ENCODE measurements at places on chromosomes 1 and 21.
A peak's percentile ranks its signal among the peaks of the same experiment; 100 is the strongest.

GRCh38 chr21:29078869-29079767 is 5.7 kb upstream of the CCT8 start:
- no peak for DNase-seq

- no peak for DNase-seq
Measured at GRCh38 chr1:63973005-63973419, 199.2 kb downstream of the ROR1 start.

DNA sequence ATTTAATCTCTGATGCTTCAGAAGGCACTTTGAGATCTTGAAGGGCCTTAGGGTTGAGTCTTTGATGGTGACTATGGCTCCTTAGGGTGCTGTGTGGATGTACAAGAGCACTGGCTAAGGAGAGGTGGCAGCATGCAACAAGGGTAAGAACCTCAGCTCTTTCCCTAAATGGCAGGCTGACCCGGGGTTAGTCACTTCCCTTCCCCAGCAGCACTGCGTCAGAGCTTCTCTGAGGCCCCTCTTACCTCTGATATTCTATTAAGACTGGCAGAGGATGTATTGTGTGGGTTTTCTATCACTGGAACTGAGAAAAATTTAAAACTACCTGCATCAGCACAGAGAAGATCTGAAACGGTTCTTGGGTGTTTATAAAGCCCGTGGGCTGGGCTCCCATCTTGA is 11.8 kb downstream of the C1orf116 start:
- no peak for DNase-seq

DNA sequence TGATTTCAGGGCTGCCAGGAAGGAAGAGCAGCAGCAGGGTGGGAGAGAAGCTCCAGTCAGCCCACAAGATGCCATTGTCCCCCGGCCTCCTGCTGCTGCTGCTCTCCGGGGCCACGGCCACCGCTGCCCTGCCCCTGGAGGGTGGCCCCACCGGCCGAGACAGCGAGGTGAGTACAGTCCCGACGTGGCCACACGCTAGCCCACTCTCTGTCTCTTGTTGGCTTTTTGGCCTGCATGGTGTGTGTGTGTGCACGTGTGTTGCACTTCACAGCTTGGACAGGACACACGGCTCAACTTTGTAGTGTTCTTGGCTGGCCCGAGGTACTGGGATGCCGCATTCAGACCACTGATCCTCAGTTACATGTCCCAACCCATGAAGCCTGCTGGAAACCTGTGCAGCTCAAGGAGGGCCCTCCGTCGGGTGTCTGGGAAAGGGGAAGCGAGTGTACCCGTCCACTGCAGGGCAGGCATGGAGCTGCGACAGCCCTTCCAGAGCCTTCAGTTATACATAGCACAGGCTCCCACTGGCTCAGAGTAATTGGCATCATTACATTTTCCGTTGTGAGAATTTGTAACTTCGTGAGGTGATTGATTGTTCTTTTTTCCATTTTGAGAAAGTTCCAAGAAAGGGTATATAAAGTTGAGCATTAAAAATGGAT is 454 bp downstream of the CORT start:
- DNase-seq = no peak

GRCh38 chr1:48329486-48329885 is 107.0 kb downstream of the SLC5A9 start:
- DNase-seq = no peak

GRCh38 chr1:29878501-29878900 is 642.2 kb downstream of the PTPRU start:
- peak; percentile 2 for DNase-seq

GRCh38 chr21:26280775-26281174 is 110.2 kb upstream of the APP start:
- DNase-seq = no peak

GRCh38 chr1:53411541-53412152 is 47.6 kb upstream of the DMRTB1 start:
- no peak for DNase-seq

DNA sequence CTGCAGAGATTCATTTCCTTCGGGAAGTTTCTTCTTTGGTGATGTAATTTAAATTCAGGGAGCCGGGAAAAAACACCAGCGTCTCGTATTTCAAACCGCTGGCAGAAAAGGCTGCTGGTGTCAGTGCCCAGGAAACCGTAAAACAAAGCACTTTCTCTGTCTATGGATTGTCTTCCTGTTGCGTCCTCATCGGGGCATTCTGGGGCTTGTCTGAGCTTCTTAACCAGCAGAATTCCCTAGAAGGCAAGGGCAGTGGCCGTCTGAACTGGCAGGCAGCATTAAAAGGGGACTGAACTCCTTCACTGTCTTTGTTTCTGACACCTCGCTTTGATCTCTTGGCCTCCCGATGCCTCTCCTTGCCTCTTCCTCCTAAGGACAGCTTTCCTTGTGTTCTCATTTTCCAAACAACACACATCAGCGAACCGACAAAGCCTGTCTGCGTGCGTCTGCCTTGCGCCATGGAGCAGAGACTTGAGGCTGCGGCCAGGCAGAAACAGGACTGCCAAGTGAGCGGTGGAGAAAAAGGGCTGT is 391.6 kb upstream of the VAMP3 start:
- no peak for DNase-seq

DNA sequence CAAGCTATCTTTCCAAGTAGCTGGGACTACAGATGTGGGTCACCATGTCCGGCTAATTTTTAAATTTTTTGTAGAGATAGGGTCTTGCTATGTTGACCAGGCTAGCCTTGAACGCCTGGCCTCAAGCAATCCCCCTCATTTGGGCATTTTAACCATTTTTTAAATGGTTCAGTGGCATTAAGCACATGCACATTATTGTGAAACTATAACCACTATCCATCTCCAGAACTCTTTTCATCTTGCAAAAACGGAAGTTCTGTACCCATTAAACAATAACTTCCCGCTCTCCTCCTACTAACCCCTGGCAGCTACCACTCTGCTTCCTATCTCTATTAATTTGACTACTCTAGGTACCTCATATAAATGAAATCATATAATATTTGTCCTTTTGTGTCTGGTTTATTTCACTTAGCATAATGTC is 4.8 kb upstream of the IL6R start:
- DNase-seq = no peak

- no peak for DNase-seq
Measured at GRCh38 chr1:225811622-225812487, 1.9 kb downstream of the EPHX1 start.

DNA sequence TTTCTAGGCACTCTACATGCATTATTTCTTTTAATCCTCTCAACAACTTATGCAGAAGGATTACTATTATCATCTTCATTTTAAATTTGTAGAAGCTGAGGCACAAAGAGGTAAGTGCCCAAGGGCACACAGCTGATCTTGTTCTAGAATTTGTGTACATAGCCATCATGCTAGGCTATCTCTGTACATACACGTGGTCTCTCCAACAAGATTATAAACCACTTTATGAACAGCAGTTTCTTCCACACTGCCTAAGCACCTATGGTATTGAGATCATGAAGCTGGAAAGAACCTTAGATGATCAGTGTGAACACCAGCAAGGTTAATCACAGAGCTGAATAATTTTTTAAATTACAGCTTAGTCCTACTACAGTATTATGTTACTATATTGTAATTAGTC is 28.9 kb downstream of the UCHL5 start:
- no peak for DNase-seq

DNA sequence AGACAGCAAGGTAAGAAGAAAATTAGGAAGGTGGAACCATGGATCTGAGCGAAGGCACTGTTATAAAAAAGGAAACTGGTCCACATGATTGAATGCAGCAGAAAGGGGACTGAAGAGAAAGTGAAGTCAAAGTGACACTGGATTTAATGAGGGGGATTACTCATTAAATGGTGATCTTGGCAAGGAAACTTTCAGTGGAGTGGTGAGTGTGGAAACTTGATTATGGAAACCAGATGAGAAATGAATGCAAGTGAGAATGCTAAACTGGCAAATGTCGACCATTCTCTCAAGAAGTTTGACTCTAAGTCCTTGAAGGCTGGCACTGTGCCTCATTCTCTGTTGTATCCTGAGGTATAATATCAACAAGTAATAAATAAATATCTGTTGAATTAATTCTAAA is 23.3 kb downstream of the COLGALT2 start:
- no peak for DNase-seq

- no peak for DNase-seq
Measured at GRCh38 chr1:236315518-236315917, 33.8 kb upstream of the ERO1B start.

GRCh38 chr1:116574581-116575291 is 3.9 kb upstream of the CD58 start:
- DNase-seq = no peak

GRCh38 chr1:222905151-222905550 is 90.3 kb downstream of the DISP1 start:
- no peak for DNase-seq

DNA sequence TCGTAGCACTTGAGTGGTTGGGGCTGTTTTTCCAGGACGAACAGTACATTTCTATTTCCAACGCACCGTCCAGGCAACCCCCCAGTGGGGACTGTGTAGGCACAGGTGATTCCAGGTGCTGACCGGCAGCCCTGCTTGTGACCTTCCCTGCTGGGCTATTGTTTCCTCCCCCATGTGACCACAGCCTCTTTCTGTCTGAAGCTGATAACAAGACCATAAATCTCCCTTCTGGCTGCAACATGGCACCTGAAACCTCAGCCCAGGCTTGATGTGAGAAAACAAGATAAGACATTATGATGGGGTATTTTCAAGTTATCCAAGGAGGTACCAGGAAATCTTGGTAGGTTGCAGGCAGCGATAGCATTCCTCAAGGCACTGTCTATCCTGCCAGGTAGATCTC is 48.2 kb downstream of the HLX start:
- no peak for DNase-seq

GRCh38 chr1:3275471-3276340 is 178.8 kb upstream of the ARHGEF16 start:
- no peak for DNase-seq

GRCh38 chr1:39711104-39711965 is 20.1 kb upstream of the HPCAL4 start:
- no peak for DNase-seq

DNA sequence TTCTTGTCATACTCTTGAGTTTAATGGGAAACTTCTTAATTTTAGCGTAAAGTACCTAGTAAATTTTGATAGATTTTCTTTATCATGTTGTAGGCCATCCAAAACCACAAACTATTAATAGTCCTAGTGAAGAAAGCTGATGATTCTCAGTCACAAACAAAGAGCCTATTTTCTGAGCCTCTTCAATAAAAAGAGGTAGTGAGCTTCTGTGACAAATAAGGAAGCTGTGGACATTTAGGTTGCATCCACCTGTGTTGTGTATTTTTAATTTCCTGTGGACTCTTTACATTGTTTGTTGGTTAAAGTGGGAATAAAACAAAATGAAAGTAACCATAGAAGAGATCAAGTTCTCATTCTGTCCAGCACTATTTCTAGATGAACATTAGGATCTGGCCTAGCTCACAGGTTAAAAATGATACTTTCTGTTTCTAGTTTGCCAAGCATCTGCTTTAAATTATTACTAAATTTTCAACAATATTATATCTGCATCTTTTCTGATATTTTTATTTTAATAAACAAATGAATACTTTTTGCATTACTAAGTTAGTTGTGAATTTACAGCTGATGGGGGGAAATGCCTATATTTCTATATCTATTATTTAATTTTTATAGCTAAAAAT is 702.2 kb upstream of the ADGRL4 start:
- no peak for DNase-seq

DNA sequence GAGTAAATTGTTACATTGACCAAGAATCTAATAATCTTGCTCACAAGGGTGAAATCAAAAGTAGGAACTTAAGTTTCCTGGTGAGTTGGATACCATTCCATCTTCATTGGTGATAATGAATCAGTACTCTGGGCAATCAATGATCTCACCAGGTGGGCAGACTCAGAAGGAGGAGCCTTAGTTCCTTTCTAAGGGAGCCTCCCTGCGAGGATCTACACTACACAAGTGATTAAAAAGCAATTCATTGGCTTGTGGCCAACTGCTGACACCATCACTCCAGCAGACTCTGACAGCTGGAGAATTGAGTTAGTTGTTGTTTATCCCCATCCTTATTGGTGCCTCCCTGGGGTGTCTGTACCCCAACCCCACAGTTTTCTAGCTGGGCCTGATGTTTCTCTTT is 84.1 kb upstream of the VANGL1 start:
- no peak for DNase-seq

Measured in breast epithelium (tissue), 4 donors.